ENCODE measurements at places on chromosomes 2 and 18.

- no peak for DNase-seq
Measured at GRCh38 chr2:54483426-54483825, 27.3 kb downstream of the SPTBN1 start.

DNA sequence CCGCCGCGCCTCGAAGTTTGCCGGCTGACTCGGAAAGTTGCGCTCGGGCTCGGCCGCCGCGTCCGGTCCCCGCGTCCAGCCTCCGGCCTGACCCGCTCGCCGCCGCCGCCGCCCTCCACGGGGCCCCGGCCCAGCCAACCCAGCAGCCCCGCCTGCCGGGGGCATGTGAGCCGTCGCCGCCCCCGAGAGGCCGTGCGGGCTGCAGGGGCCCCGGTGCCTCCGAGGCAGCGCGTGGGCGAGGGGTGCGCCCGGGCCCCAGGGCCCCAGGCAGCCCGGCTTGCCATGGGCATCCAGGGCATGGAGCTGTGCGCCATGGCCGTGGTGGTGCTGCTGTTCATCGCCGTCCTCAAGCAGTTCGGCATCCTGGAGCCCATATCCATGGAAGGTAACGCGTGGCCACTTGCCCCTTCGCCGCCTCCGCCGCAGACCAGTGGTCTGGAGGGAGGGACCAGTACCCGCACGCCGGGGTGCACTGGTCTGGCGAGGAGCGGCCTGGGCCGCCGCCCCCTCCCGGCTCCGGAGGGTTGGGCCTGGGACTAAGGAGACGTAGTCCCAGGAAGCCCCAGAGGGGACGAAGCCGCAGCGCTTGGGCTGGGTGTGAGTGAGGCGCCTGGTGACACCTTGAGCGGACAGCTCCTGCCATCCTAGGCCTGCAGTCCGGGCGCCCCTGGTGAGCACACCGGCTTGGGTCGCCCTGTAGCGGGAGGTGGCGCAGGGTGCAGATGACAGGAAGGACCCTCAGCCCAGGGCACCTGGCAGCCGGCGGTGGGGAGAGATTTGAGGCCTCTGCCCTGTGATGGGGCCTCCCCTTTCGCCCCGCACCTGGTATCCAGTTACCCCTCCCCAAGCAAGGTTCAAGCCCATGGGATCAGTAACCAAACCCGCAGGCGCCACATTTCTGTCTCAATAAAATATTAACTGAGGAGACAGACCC lies 49.9 kb downstream of the KCNIP3 start:
- no peak for DNase-seq

- DNase-seq = no peak
Measured at GRCh38 chr2:185644828-185645227, 93.8 kb upstream of the FSIP2 start.

GRCh38 chr2:54559593-54560145 lies 103.5 kb downstream of the SPTBN1 start:
- no peak for DNase-seq

GRCh38 chr2:201358684-201359083 lies 1.5 kb upstream of the FLACC1 start:
- DNase-seq = no peak

DNA sequence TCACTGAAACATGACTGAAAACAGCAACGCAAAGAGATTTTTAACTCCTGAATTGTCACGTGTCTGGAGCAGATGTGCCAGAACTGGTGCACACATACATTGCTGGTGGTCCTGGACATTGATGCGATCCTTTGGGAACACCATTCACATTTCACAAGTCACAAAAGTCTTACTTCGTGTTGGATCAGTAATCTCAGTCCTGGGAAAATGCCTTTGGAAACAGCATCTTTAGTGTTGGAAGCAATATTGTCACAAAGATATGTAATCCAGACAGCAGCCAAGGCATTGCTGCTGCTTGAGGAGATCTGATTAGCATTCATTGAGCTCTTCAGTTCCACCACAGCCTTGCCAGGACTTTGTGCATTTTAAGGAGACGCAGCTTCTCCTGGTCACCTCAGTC lies 126.2 kb upstream of the SH3BP4 start:
- no peak for DNase-seq

DNA sequence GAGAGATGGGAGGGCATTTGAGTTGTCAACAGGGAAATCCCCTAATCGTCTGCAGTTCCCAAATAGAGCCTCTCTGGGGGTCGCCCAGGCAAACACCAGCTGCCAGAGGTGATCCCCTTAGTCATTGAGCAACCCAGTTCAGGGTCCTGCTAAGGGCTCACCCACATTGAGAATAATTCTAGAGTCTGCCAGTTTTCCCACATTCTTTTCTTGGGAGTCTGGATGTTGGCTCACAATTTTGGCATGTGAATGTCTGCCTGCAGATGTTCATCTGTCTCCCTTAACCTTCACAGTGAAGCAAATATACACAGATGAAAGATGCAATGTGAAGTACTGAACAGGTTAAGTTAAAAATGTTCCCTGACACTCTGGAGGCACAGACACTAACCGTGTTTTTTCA lies 11.4 kb upstream of the SMIM21 start:
- DNase-seq = no peak

DNA sequence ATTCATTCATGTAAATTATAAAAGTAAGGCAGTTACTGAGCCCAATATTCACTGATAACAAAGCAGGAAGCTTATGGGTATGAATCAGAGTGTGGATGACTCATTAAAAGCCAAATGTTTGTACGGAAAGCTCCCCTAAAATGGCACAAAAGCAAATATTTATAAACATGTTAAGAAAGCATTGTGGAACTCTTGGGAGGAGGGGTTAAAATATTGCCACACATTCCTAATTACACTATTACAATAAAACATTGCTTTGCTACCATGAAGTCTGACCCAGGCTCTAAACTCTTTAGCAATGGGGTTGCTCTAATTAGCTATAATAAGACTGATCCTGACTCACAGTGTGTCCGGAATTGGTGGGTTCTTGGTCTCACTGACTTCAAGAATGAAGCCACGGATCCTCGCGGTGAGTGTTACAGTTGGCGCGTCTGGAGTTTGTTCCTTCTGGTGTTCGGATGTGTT lies 110.9 kb downstream of the NAB1 start:
- no peak for DNase-seq
